GM23248 (cell line): ENCODE measurements at places on chromosomes 6 and 20. TPM values are rescaled to one million over a fixed set of nuclear protein-coding genes. Genes with fewer than 3 reads are reported as not detected.

- peaks cover 6% of the 10 kb centered on the region; the same call in 1 of the 2 replicates for H3K4me1 ChIP-seq
- no peaks in the 10 kb centered on the region for H3K36me3 ChIP-seq
- no peak for DNase-seq
- no peak overlapping the region for H3K4me3 ChIP-seq
Measured at GRCh38 chr20:46121184-46121930, 3.2 kb downstream of the CD40 start.

DNA sequence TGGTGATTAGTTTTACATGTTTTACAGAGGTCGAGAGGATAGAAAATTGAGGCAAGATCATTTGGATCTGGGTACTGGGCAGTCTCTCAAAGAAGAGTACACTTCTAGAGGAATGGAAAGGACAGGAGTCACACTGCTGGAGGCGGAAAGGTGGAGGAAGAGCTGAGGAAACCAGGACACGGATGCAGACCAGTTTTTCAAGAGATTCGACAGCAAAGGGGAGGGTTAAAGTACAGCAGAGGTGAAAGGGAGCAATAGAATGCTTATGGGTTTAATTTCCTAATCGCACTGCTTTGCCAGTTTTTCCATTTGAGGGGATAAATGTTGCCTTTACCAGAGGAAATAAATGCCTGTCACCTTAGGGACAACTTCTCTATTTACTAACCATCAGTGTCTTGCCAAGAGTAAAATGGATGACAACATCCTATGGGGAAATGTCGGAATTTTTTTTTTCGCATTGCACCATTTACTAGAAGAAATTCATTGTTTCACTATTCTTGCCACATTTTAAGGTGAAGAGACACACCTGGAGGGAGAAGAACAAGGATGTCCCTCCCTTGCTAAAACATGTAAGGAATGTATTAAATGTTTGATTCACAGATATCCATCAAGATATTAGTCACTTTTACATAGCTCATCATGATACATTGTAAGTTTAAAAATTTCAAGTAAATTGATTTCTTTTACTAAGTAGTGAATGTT, 226.6 kb downstream of the COL12A1 start:
- H3K27me3 ChIP-seq = no peaks in the 10 kb centered on the region
- H3K4me1 ChIP-seq = no peaks in the 10 kb centered on the region
- DNase-seq = no peak

GOPC gene
- total RNA-seq = 71.8 and 81.4 TPM in 2 replicates

SMIM29 gene
- 27.6 and 35.1 TPM in 2 replicates for total RNA-seq

TRIM10 gene
- 0.11 TPM in 1 of 2 replicates, not detected in the other for total RNA-seq
